ENCODE measurements at places on chromosomes 3 and 15.
A peak's percentile ranks its signal among the peaks of the same experiment; 100 is the strongest.

GRCh38 chr3:10702961-10703740, 112.9 kb upstream of the SLC6A11 start:
- DNase-seq = no peak

DNA sequence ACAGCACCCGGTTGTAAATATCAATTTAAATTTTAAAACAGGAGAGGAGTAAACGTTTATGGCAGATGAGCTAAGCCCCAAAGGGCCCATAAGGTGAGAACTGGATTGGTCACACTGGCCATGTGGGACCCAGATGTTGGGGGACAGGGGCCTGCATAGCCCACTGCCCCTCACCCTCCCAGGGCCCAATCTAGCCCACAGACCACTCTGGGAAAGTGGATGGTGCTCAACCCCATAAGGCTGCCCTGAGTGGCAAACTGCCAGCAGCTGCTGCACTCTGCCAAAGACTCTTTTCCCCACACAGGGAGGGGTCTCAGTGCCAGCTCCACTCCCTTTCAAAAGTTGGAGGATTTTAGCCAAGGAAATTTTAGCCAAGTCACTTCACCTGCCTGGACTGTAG, 42.5 kb downstream of the CCDC12 start:
- no peak for DNase-seq

DNA sequence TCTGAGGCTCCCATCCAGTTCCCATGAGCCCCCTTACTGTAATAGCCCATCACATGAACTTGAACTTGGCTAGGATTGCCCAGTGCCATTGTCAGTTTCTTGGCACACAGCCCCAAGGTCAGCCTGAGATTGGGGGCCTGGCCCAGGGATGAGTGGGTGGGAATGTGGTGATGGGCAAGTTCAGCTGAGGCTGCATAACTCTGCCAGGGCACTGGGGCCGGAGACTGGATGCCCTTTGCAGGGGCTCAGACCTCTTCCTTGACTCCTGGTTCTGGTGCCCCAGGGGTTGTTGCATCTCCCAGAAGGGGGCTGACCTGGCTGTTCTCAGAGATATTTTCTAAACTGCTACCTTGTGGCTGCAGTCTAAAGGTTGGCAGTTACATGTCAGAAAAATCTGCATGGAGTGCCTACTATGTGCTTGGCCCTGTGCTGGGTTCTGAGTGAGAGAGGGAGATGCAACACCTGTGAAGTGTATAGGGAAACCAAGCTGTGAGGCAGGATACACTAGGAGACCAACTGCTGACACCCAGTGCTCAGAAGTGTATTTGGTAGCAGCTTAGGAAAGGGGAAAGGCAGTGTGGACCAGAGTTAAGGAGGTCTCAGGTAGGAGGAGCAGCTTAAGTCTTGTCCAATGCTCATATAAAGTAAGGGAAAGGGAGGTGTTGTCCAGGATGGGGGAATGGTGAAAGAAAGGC, 74.8 kb upstream of the PRR23C start:
- no peak for DNase-seq

DNA sequence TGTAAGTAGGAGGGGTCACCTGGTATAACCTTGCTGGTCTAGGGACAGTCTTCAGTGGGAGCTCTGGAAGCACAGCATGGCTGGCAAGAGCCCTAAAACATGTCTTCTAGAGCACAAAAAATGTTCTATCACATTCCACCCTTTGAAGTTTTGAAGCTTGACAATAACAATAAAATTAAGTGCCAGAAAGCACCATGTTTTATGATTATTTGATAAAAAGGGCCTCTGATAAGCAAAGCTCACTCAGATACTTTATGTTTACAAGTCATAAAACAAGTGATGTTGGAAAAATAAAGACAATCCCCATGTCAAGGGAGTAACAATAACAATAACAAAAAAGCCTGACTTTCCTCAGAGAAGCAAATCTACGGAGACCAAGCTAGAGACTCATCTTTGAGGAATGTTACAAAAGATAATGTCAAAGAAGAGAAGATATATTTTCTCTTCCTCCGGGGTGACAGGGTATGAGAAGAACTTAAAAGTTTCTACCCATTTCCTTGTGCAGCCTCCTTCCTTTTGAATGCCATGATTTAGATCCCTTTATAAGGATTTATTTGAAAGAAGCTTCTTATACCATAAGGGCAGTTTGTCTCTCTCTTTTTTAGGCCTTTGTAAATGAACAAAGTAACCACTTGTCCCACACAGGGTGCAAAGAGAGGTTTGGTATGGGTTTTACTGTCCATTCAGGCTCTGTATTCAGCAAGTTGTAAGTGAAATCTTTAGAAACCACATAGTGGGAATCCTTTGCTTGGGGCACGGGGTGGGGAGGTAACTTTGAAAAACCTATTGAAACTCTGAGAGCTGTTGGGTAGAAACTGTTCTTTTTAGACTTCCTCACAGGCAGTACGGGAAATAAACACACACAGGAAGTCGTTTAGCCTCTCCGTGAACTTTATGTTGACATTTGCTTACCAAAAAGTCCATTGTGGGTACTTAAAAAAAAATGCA, 109.6 kb upstream of the RBMS3 start:
- DNase-seq = no peak

DNA sequence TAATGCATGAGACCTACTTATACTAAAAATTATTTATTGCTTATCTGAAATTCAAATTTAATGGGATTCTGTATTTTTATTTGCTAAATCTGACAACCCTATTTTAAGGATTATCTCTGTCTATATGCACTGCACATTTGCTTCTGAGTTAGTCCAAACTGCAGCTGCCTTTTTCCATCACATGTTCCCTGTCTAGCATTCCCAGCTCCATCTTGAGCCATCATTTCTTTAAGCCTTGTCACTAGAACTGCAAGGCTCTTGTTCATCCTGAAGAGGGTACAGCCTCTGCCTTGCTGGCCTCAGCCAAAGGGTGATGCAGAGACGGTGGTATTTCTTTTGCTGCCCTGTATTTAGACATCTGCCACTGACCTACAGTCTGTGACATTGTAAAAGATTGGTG, 125.8 kb upstream of the STT3B start:
- DNase-seq = no peak

GRCh38 chr3:105944721-105945120, 75.9 kb upstream of the CBLB start:
- no peak for DNase-seq

GRCh38 chr3:194035406-194036138, 100.4 kb upstream of the HES1 start:
- DNase-seq = no peak

GRCh38 chr3:129352650-129353588, 74.2 kb downstream of the HMCES start:
- DNase-seq = no peak

- no peak for DNase-seq
These were observed 655.2 kb downstream of the RBMS3 start for GRCh38 chr3:29936054-29936453.

DNA sequence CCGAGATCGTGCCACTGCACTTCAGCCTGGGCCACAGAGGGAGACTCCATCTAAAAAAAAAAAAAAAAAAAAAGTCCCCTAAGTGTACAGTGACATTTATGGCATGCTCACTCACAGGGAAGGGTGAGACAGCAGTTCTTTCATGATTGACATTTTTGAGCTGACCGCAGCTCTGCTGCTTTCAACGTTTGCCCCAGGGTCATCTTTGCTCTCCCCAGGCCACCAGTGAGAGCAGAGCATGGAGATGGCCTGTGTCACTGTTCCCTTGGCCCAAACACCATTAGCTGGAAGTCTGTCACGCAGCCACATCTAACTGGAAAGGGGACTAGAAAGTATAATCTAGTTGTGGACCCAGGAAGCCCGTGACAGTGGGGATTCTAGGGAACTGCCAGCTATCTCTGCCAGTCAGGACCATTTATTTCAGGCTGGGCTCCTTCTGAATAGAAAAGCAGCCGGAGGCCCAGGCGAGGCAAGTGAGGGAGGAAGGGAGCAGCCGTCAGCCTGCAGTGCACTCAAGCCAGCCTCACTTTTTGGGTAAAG, 193.4 kb upstream of the HES1 start:
- DNase-seq = no peak

DNA sequence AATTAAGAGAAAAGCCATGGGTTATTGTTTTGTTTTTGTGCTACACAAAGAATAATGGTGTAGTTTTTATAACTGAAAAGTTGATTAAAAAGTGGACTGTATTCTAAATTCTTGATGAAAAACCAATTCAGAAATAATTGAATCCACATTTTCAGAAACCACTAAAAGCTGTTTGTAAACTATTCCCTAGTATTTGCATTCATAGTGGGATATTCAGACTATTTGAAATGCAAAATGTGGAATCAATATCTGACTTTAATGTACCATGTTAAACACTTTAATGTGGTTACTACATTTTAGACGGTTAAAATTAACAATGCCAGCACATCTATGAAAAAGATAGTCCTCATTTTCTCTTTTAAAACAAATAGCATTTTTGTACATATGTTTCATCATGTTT, 104.6 kb downstream of the ZIC4 start:
- DNase-seq = no peak

- DNase-seq = peak; percentile 45
These were observed at the start of the genes PIGB and PIGBOS1 for GRCh38 chr15:55318588-55319494. TSS of gene PIGB (plus strand) at chr15:55319222. CDS start at chr15:55319251, 29 bp downstream. TSS of gene PIGBOS1 (minus strand) at chr15:55319123. CDS start at chr15:55317792, 1,331 bp downstream.

DNA sequence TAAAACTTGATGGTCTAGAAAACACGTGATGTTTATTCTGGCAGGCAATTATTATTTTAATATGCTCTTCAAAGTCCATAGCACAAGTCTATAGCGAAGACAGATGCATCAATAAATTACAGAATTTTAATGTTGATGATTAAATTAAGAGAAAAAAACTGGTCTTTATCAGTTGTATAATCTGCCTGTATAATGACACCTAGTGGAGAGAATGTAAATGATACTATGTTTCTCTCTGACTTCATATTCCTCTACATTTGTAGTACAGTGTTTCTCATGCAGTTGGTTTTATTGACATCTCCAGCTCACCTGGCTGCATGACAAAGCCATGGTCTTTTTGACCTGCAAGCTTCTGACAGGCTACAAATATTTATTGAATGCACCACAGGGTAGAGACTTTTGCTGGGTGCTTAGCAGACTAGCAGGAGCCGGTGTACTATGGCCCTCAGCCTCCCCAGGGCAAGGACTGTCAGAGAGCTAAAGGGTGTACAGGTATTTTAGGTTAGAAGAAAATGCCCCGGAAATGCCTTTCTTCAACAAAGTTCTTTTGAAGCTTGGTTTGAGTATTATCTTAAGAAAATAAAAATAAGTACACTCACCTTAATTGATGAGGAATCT, 289.9 kb downstream of the GAP43 start:
- DNase-seq = no peak

GRCh38 chr15:89629829-89630228, 25.4 kb downstream of the KIF7 start:
- DNase-seq = no peak

- DNase-seq = no peak
These were observed 13.3 kb upstream of the KIF23 start for GRCh38 chr15:69400850-69401249.

DNA sequence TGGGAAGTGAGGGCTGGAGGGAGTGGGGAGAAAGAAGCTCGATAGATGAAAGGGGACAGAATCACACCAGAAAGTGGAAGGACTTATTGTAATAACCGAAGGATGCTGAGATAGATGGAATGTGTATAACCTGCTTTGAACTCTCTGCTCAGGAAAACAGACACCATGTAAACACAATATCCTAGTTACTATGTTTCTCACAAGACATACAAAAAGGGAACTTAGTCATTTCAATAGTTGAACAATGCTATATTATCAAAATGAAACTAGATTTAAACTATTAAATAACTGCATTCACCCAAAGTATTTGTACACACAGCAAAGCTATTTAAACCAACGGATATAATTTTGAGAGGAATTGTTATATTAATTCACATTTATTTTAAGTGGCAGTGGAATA, 108.3 kb upstream of the GADL1 start:
- no peak for DNase-seq

- DNase-seq = no peak
These were observed 46.3 kb upstream of the UTS2B start for GRCh38 chr3:191376516-191377141.

GRCh38 chr3:85591451-85591850, 632.7 kb downstream of the CADM2 start:
- DNase-seq = no peak

DNA sequence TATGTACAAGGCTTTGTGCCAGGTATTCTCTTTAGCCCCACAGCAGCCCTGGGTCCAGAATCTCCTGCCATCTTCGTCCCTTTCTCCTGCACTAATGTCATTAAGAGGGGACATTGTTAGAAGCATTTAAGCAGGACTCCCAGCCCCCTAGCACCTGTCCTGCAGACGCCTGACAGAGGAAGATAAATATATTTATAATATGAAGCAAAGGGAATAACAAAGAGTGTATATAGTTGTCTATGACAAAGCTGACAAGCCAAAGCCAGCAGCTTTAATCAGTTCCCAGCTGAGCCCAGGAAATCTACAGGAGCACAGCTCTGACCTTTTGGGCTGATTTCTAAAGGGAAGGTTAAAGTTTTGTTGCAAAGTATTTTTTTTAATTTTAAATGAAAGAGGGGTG, 96.0 kb downstream of the MEGF11 start:
- no peak for DNase-seq

DNA sequence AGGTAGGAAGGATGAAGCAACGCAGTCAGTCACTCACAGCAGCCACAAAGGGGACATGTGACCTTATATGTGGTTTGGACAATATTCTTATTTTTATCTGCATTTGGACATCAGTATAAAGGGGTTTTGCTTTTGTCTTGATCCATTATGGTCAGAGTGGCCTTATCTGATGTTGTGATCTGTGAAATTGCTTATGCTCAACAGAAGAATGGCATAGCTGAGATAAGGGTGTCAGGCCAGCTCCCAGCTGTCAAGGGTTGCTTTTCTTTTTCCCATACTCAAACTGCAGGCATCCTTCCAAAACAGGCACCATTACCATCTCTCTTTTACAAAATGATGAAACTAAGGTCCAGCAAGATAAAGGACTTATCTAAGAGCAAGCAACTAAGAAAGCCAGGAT, 28.1 kb downstream of the DCLK3 start:
- DNase-seq = no peak

- no peak for DNase-seq
These were observed 311.5 kb downstream of the NLGN1 start for GRCh38 chr3:173709026-173709425.

DNA sequence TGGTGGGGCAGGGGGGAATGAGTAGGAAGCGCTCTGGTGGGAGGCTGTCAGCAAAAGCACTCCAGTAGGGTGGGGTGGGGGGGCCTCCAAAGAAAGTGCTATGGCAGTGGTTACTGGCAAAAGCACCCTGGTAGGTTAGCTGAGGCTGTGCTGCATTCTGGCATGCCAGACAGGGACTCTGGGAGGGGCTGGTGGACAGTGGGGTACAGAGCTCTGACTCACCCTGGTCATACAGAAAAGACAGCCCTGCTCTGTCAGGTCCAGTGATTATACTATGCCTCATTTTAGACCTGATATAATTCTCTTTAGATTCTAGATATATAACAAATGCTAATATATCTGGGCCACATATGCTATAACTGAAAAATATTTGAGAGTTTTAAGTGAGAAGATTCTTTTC, 82.8 kb upstream of the CPNE4 start:
- no peak for DNase-seq

GRCh38 chr15:68432441-68433064, 590 bp upstream of the ITGA11 start:
- no peak for DNase-seq

DNA sequence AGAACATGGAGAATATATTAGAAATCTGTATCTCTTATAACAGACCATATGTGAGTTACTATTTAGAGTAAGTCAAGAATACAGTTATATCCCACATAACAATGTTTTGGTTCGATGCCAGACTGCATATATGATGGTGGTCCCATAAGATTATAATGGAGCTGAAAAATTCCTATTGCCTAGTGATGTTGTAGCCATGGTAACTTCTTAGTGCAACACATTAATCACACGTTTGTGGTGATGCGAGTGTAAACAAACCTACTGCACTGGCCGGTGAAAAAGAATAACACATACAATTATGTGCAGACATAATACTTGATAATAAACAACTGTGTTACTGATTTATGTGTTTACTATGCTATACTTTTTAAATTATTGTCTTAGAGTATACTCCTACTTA, 69.8 kb upstream of the MNS1 start:
- no peak for DNase-seq

Measured in iPS DF 6.9 (cell line).